ENCODE measurements at places on chromosomes 11 and 22.

- DNase-seq, result no peak
Measured at GRCh38 chr11:31932879-31933278, 121.8 kb upstream of the PAX6 start.

GRCh38 chr11:68165601-68166000, 44.4 kb upstream of the CHKA start:
- DNase-seq, result no peak

- DNase-seq, result peak; percentile 66
Measured at GRCh38 chr22:26553056-26553752, 36.7 kb downstream of the TPST2 start.

DNA sequence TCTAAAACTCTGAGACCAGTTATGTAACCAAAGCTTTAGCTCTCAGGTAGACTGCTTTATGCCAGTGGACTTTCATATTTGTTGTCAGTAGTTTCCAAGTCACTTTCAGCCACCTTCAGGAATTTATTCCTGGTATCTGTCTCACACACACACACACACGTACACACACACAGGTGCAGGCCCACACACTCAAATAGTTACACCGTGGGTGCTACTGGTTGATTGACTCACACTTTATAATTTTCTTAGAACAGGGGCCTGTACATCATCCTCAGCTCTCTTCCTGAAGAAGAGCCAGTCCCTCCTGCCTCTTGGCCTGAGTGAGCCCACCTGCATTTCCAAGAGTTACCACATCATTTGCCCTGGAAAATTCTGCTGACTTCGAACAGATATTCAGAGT, 555.2 kb downstream of the SOX6 start:
- no peak for DNase-seq

DNA sequence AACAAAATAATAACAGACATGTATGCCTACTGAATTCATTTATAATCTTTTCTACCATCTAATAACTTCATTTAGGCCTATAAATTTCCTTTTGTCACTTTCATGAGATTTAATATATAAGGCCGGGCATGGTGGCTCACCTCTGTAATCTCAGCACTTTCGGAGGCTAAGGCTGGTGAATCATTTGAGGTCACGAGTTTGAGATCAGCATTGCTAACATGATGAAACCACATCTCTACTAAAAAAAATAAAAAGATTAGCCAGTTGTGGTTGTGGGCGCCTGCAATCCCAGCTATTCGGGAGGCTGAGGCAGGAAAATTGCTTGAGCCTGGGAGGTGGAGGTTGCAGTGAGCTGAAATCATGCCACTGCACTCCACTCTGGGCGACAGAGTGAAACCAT, 14.2 kb upstream of the NTM start:
- DNase-seq, result no peak

- DNase-seq, result no peak
Measured at GRCh38 chr11:3375552-3375951, 3.4 kb downstream of the ZNF195 start.

GRCh38 chr11:76629853-76630599, 40.5 kb downstream of the LRRC32 start:
- DNase-seq, result no peak
